ENCODE measurements at places on chromosomes 13 and 19.

GRCh38 chr19:32176591-32176990 is 168.8 kb upstream of the ZNF507 start:
- DNase-seq: no peak

DNA sequence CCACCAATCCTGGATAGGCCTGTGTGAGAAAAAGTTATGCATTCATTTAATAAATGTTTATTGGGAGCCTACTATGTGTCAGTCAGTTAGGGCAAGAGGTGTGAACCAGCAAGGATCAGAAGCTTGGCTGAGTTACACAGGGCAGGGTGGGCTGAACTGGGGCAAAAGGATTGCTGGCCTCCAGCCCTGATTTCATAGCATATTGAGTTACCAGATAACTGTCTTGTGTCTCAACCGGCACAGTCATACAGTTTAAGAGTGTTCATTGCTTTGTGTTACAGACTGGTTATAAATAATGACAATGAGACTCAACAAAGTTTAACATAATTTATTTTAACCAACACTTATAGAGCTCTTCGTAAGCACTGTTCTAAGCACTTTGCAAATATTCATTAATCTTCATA is 253.8 kb downstream of the DLEU7 start:
- no peak for DNase-seq

- DNase-seq: no peak
Measured at GRCh38 chr19:40273469-40274360, 11.4 kb downstream of the AKT2 start.

- no peak for DNase-seq
Measured at GRCh38 chr13:108985166-108985565, 355.8 kb downstream of the MYO16 start.

GRCh38 chr13:90738881-90739280 is 608.6 kb upstream of the MIR17HG start:
- DNase-seq: no peak

DNA sequence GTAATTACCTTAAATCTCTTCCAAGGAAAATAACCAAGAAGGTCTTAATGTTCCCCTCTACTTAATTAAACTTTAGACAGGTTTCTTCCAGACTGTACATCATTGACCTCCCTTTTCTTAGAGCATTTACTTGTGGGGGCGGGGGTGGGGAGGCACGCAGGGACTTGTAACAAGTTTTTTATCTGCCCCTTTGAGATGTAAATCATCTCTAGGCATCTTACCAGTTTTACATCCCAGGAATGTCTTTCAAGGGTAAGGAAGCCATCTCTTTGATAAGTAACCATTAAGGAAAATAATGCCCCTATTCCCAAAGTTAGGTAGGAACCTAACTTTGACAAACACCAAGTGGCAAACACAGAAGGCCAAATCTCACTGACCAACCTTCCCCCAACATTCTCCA is 528.6 kb downstream of the SUCLA2 start:
- DNase-seq: no peak

DNA sequence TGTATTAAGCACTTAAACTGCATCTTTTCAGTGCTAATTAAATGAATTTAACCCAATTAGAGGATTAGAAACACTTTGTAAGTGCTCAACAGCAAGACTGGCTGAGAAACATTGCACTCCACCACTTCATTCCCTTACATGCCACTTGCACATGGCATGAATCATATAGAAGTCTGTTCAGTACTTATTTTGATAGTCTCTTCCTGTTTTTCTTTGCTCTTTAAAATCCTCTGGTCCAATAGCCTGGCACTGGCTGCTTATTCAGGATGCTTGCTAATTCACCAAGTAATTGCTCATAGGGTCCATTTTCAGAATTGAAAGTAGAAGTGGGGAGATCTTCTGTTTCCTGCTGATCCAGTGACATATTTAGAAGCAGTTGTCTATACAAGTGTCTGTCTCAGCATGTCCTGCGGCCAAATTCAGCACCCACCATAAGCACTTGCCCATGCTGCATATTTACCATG is 900.1 kb downstream of the PCDH9 start:
- peak; percentile 67 for DNase-seq

DNA sequence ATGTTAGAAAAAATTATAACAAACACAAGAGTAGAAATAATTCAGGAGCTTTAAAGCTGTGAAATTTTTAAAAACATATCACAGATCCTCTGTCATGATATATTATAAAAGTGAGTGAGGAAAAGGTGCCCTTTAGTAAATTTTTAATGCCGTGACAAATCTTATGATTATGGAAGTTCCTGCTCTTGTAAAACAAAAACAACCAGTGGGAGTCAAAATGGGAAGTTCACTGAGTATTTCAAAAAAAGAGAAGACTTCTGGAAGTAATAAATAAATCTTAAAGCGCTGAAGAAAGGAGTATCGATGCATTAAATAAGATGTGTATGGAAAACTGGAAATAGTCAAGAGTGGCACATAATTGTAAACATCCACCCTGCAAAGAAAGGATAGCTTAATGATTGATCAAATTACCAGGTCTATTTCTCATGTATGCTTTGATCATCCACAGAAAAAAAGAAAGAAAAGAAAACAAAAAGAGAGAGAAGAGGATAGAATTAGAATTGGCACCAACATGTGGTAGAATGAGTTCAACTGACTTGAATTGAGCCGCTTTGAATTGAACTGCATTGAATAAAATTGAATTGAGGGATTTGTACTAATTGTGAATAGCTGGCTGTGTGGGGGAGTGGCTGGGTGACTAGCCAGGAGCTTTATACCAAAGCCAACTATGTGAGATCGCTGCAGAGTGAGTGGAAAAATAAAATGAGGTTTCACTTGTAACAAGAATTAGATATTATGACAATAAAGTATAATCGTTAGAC is 647.6 kb upstream of the SPRY2 start:
- no peak for DNase-seq

GRCh38 chr13:33379608-33380007 is 94.1 kb upstream of the STARD13 start:
- DNase-seq: no peak

DNA sequence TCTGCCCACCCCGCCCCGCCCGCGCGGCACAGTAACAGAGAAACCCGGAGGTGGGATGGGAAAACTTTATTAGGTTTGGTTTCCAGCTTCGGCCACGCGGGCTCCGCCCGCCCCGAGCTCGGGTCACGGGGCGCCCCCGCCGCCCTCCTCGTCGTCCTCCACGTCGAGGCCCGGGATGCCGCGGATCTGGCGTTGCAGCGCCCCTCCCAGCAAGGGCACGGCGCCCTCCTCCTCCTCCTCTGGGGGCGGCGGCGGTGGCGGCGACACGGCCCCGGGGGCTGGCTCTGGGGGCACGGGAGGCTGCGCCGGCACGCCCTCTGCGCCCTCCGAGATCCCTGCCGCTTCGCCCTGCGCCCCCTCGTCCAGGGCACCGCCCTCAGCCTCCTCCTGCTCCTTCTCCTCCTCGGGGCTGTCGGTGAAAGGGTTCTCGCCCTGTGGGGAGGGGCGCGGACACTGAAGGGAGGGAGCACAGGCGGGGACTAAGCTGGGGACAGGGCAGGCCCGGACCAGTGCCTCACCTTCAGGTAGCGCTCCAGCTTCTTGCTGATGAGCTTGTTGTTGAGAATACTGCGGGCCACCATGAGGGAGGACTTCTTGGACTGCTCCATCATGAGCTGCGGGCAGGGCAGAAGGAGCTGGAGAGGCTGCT is 536 bp upstream of the AKAP8 start:
- DNase-seq: no peak

GRCh38 chr13:20441879-20442278 is 83.8 kb downstream of the CRYL1 start:
- DNase-seq: no peak

DNA sequence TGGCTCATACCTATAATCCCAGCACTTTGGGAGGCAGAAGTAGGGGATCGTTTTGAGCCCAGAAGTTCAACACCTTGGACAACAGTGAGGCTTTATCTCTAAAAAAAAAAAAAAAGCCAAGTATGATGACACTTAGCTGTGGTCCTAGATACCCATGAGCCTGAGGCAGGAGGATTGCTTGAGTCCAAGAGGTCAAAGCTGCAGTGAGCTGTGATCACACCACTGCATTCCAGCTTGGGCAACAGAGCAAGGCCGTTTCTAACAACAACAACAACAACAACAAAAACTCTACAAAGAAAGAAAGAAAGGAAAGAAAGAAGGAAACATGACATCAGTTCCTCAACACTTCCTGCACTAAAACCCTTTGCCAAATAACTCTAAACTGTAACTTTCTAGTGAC is 265.1 kb upstream of the DACH1 start:
- DNase-seq: no peak
